ENCODE measurements at places on chromosomes 6 and 20.
A peak's percentile ranks its signal among the peaks of the same experiment; 100 is the strongest.

DNA sequence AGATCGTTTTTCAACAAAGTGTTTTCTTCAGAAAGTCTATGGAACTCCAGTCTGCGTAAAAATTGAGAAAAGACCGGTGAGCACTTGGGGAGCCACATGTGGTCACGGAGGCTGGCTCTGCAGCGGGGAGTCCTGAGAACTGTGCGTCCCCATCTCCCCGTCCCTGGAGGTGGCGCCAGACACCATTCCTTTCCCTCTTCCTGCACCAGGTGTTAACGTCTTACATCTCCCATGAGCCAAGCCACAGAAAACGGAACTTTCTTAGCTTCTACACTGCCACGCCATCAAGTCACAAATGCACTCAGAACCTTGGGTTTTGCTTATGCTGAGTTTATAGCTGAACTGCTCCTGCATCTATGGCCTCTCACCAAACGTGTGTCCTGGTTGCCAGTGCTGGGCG is 62.6 kb downstream of the GINS1 start:
- DNase-seq: no peak

- DNase-seq: no peak
Measured at GRCh38 chr6:42419490-42420280, 32.0 kb downstream of the TRERF1 start.

GRCh38 chr20:21175433-21175832 is 49.6 kb downstream of the KIZ start:
- no peak for DNase-seq

- DNase-seq: no peak
Measured at GRCh38 chr6:44679438-44680201, 292.1 kb downstream of the CDC5L start.

- no peak for DNase-seq
Measured at GRCh38 chr6:127762284-127762683, 138.6 kb downstream of the THEMIS start.

GRCh38 chr20:50893620-50894019 is 37.6 kb downstream of the ADNP start:
- DNase-seq: no peak

GRCh38 chr6:52566201-52566600 is 10.7 kb downstream of the TRAM2 start:
- no peak for DNase-seq

- DNase-seq: peak; percentile 40
Measured at GRCh38 chr20:1894951-1895673, at the start of gene SIRPA. Gene SIRPA (plus strand): TSS chr20:1895407. CDS start chr20:1895448, 41 bp downstream.

- DNase-seq: no peak
Measured at GRCh38 chr6:40916845-40917244, 122.2 kb downstream of the UNC5CL start.

DNA sequence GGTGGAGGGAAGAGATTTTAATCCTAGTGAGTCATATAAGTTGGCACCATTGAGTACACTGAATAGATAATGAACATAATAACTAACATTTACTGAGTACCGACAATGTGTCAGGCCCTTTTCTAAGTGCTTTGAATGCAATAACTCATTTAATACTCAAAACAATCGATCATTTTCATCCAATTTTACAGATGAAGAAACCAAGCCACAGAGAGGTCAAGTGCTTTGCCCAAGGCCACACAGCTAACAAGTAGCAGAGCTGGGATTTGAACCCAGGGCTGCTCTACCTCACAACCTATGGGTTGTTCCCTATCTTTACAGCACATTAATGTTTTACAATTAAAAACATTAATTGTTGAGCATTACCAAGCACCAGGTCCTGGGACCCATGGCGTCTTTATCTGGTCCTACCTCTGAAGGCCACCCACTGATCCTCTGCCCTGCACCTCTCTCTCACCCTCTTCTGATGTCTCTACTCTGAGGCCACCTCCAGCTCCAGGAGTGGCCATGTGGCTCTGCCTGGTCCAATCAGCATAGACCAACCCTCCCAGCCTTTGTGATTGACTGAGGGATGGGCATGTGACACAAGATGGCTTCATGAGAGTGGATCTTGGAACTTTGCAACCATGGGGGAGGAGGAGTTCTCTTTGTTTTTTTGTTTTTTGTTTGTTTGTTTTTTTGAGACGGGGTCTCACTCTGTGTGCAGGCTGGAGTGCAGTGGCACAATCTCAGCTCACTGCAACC is 83.9 kb downstream of the KCNB1 start:
- DNase-seq: no peak

DNA sequence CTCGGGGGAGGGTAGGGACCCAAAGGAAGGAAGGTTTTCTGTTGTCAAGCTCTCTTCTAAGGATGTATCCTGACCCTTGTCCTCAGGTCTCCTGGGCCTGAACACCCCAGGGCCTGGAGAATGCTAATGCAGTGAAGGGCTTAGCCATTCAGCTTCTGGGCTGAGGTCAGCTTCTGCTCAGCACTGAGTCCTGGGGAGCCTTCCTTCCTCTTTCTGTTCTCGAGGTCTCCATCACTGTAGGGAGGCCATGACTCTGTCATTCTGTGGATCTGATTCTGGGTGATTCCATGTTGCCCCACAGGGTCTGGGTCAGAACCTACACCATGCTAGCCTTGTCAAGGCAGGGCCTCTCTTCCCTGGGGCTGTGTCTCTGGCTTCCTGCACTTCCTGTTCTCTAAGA is 712.7 kb downstream of the DHX35 start:
- no peak for DNase-seq

- no peak for DNase-seq
Measured at GRCh38 chr20:59033093-59033492, 958 bp upstream of the ATP5F1E start.

DNA sequence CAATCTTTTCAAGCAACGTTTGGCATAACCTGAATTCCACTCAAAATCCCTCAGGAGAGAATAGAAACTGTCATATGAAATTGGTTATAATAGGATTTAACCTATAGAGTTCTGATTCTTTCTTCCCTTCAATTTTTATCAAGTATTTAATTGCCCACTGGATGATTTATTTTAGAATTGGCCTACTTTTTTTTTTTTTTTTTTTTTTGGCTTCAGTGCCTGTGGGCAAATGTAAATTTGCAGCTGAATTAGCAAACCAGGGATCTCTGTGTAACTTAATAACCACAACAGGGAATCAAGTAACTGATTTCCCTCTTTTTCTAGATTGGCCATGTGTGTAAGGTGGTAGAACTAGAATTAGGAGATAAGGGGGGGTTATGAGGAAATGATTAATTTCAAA is 157.0 kb downstream of the SOX4 start:
- DNase-seq: no peak

DNA sequence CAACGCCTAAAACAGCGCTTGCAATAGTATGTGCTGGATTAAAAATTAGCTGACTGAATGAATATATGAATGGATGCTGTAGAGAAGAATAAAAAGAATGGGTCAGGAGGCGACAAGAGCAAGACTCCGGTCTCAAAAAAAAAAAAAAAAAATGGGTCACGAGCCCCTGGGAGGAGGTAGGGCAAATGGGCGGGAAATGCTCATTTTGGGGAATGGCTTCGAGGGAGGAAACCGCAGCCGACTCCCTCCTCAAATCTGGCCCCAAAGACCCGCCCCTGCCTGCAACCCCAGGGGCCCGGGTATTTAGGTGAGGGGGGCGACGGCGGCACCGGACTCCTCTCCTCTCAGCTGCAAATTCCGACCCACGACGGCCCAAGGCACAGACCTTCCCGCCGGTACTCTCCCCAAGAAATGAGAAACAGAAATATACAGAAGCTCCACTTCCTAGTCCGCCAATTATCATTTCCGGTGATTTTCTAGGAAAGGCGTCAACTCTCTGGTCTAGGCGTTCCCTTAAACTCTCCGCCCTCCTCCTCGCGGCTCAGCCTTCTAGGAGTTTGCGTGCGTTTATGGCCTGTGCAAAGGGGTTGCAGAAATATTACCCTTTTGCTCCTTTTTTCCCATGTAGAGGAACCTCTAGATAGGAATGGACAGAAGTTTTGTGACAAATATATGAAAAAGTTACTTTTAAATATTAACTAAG is at the start of gene ZNF311:
Gene ZNF311, minus strand, starts transcription at position 133 of the 703 bp plus-strand sequence. CDS start 1,361 bp downstream, outside the sequence.
- no peak for DNase-seq

DNA sequence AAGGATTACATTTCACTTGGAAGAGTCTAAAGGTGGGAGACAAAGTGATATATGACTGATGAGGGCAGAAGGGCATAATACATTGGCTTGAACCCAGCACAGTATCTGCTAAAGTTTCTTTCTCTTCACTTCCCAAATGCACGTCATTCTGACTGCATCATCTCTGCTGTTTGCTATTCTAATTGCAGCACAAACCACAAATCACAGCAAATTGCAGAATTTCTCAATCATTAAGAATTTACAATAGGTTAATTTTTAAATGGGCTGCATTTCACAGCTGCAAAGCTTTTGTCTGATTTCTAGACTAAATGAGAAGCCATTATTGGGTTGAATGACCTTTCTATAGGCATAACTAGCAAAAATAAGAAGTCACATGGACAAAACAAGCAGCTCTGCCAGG is 337.0 kb downstream of the RNGTT start:
- DNase-seq: no peak

- DNase-seq: no peak
Measured at GRCh38 chr6:132505158-132505557, 7.8 kb downstream of the STX7 start.

- DNase-seq: no peak
Measured at GRCh38 chr6:50850223-50851048, 31.8 kb downstream of the TFAP2B start.

- no peak for DNase-seq
Measured at GRCh38 chr6:107646176-107646575, 156.3 kb downstream of the SOBP start.

GRCh38 chr20:35510951-35511735 is 18.3 kb downstream of the C20orf173 start:
- DNase-seq: no peak

GRCh38 chr20:17897566-17898307 is 70.9 kb downstream of the SNX5 start:
- no peak for DNase-seq

DNA sequence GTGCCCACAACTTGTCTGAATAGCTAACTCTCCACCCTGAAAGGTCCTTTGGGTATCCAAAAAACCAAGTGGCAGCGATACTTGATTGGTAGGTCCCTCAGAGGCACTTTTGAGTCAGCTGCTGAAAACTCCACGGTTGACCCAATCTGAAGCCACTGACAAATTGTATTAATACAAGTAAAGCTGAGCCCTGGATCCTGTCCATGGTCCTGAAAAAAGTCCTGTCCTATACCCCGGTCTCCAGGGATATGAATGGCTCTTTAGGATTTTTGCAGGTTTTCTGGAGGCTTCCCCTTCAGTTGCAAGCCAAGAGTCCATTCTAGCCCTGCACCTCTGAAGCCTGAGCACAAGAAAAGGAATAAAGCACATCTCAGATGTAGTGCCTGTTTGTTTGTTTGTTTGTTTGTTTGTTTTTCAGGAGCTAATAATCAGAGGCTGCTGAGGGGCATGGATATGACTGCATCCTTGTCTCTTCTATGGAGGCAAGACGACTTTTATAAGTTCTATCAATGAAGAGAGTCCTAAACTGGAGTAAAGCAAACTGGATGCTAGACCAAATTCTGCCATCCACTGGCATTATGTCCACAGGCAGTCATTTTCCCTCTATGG is 1.7 kb upstream of the SLC12A5 start:
- DNase-seq: peak; percentile 54

DNA sequence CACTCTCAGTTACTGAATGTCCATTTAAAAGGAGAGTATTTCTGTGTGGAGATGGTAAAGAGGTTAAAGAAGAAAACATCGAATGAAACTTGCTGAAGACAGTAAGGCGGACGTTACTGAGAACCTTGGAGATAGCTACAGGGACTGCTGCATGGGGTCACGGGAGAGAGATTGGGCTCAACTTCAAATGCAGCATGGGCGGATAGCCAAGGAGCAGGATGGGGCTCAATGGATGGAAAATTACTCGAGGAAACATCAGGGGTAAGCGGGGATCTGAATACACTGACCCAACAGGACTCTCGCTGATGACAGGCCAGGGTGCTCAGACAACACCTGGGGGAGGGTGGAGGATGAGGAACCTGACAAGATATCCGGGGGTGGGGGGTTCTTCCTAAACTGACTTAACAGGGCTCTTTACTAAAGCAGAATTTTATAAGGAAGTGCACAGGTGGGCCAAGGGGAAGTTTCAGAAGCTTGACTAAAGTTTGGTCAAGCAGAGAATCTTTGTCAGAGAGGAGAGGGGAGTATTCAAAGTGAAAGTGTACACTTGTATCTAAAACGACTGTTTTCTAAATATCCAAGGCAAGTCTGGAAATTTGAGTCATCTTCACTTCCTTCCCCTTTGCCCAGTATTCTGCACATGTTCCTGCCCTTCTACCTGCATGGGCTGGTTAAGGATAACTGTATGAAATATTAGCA is 22.8 kb downstream of the ECT2L start:
- no peak for DNase-seq

Data from neural crest cell (in vitro differentiated cells).